ENCODE measurements at places on chromosomes 3 and 15.

- no peak for DNase-seq
Observed at GRCh38 chr3:18412684-18413083, 12.5 kb downstream of the SATB1 start.

DNA sequence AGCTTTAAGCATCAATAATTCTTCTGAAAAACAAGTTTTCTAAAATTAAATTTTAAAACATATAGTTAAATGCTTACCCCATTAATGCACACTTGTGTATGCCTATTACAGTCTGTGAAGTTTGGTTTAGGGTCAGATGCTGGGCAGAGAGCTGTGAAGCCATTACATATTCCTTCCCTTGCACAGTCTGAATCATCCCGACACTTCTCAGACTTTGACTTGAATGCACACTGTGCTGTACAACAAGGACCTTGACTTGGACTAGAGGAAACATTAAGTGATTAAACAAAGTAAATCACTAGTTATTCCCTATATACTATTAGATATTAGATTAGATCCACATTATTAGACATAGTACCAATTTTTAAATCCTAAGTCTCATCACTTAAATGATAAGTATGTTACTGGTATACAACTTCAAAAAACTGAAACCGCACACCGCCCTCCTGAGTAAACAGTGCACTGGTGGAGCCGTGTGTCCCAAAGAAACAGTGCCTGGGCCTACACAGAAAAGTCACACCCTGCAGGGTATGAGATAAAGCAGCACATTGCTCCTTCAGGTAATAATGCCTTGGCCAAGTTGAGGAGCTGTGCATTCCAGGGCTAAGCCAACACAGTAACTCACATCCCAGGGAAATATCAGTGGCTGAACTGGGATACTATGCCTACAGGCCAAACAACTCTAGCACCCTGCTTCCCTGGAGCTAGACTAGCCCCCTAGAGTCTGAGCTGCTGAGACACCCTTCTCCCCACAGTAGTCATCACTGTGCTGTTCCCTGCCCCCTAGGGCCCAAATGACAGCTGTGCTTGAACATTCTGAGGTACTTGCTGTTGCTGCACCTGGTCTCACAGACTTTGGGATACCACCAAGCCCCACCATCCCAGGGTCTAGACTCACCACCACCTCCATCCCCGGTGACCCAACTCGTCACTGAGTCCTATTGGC lies 137.5 kb downstream of the ADAM10 start:
- no peak for DNase-seq

GRCh38 chr15:46489276-46489675 lies 854.4 kb downstream of the SQOR start:
- no peak for DNase-seq

DNA sequence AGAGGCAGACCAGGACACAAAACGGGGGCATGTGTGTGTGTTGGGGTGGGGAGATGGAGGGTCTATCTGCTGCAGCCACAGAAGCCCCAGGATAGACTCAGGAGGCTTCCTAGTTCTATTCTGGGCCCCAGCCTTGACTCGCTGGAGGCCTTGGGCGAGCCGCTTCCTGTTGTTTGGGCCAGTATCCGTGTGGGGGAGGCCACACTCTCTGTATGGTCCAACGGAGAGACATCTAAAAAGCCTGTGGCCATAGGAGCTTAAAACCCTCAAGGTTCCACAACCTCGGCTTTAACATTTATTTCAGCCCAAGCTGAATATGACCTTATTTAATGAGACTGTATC lies 32.8 kb downstream of the POC1A start:
- DNase-seq, result no peak

DNA sequence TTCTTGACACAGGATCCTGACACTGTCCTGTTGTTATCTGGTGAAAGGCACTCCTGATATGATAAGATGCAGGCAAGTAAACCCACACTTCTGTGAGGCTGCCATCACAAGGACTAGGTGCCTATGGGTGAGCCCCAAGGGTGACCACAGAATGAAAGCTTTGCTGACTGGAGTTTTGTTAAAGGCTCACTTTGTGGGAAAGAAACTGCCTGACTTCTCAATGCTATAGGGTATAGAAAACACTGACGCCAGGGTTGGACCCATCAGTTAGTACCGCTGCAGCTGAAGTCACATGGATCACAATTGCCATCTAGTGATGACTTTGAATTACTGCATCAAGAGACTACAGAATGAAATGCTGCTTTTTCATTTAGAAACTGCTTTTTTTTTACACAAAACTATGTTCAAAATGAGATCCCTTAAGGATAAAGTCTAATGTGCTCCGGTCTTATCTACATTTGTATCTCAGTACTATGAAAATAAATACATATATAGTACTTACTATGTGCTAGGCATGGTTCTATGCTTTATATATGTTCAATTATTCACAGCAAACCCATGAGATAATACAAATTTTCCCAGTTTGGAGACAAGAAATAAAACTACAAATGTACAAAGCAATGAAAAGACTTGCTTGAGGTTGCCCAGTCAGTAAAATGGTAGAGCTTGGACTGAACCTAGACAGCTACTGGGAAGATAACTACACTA lies 64.2 kb upstream of the CMSS1 start:
- DNase-seq, result peak; percentile 88

GRCh38 chr15:96593735-96594134 lies 263.2 kb downstream of the NR2F2 start:
- DNase-seq, result no peak

DNA sequence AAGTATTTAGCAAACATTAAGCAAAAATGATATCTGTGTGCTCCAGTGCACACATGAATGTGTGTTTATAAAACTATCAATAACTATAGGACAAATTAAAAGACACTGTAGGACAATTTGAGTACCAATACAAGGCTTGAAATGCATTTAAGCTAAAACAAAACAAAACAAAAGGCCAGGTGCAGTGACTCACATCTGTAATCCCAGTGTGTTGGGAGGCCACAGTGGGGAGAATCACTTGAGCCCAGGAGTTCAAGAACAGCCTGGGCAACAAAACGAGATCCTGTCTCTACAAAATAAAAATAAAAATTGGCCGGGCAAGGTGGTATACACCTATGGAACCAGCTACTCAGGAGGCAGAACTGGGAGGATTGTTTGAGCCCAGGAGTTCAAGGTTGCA lies 50.7 kb downstream of the CSNK1G1 start:
- peak; percentile 18 for DNase-seq

- no peak for DNase-seq
Observed at GRCh38 chr3:39343760-39344159, 14.3 kb downstream of the CCR8 start.

DNA sequence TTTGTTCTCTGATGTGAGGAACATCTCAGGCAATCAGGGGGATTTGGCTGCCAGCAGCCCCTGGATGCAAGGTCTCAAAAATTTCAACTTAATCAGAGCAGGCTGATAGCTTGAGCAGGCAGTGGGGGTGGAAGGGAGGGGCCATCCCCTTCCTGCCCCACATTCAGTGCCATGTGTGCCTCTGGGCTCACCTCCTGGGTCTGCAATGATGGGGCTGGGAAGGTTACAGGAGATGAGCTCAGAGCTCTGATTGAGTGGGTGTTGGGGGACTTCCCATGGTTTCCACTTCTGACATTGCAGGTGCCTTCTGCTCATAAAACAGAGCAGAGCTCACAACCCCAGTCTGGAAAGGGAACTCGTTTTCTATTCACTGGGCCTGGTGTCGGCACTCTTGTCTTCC lies 37.0 kb downstream of the PARP16 start:
- DNase-seq, result no peak

GRCh38 chr15:99550077-99550476 lies 15.7 kb upstream of the MEF2A start:
- no peak for DNase-seq

Data from fibroblast of mammary gland (primary cell).